ENCODE measurements at places on chromosomes 1 and 21.

DNA sequence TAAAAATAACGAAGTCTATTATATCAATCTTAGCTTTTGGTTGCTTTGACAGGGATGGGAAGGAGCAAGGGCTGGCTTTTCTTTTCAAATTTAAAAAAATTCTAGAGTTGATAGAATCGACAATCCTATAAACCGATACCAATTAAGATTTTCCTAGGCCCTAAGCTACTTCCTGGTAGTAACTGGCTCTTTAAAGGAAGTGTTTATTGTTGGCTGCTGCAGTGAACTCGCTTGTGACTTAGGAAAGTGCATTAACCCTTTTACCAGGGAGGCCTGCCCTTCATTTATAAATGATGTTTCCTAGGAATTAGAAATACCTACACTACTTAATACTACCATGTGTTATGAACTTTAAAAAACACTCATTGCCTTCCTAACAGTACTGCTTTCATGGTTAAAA is 33.2 kb downstream of the ATP5PF start:
- DNase-seq, result no peak

- no peak for DNase-seq
Observed at GRCh38 chr1:208178091-208178529, 66.1 kb downstream of the PLXNA2 start.

DNA sequence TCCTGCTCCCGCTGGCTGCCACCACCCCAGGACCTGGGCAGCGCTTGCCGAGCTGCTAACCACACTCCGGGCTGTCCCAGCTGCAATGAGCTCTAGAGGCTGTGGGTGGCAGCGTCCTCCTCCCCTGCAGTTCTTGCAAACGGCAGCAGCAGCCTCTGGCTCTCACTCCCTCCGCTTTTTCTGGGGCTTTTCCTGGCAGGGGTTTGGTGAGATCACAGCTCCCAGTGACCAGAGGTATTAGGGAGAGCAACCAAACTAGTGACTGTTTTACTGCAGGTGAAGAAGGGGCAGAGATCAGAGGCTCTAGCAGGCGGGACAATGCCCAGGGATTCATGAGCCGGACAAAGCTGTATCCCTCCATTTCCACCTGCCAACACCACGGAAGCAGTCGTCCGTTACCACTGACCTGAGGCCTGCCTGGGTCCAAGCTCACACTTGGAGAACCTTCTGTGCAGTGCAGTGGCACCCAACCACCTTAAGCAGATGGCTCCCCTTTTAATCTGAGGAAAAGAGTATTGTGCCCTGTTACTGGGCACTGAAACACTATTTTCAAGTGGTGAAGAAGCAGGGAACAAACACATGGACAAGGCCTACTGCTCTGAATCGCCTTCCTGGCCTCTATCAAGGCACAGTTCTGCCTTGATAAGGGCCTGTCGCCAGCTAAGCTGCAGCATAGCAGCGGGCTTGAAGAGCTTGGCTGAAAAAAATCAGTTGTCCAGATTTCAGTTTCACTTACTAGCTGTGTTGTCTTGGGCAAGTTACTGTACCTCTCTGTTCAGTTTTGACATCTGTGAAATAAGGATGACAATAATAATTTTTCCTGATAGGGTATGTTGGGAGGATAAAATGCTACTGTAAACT is at the start of gene F5:
TSS of gene F5 (minus strand) at position 87 of the 861 bp plus-strand sequence. CDS start 95 bp downstream, outside the sequence.
- peak; percentile 88 for DNase-seq

DNA sequence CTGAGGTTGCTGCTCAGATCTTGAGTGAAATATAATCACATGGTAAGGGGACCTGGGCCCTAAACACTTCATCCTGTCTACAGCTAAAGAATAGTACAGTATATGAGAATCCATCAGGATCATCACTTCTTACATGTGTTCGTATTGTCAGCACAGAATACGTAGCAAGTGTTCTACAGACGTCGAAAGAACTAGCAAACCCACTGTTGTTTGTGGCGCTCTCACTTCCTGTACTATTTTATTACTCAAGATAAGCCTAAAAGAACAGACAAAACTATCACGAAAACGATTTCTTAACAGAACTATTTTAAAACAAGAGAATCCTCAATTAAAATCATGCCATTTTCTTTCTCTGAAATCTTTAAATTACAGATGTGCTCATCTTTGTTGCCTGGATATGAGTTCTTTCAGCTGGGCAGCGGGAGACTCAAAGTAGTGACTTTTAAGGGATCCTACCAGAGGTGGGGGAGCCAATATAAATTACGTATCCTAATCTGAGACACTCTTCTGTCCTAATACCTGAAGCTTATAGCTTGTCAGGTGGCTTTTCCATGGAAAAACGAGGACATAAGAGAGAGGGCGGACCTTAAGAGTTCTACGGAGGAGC is 724 bp downstream of the ST7L start:
- DNase-seq, result peak; percentile 21

GRCh38 chr1:165397944-165398343 is 41.4 kb upstream of the LMX1A start:
- peak; percentile 21 for DNase-seq

- no peak for DNase-seq
Observed at GRCh38 chr1:50667272-50667671, 244.0 kb upstream of the DMRTA2 start.

DNA sequence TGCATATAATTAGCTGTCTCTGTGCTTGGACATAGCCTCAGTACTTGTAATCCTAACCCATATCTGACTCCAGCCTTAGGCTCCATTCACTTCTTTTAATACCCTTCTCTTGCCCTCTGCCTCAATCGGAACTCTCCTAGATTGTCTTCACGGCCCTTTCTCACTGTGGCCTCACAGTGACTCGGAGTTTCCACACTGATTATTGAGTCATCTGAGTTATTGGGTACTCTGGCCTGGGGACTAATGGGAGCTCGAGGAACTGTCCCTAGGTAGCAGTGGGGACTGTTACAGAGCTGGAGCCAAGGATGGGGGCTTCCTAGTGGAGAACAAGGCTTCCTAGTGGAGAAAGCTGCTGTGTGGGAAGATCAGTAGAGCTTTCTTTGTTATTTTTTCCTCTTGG is 17.0 kb downstream of the TRAF5 start:
- DNase-seq, result no peak

GRCh38 chr1:85115933-85116332 is 67.6 kb upstream of the MCOLN3 start:
- DNase-seq, result no peak

- DNase-seq, result no peak
Observed at GRCh38 chr1:55374801-55375616, 159.8 kb upstream of the USP24 start.

DNA sequence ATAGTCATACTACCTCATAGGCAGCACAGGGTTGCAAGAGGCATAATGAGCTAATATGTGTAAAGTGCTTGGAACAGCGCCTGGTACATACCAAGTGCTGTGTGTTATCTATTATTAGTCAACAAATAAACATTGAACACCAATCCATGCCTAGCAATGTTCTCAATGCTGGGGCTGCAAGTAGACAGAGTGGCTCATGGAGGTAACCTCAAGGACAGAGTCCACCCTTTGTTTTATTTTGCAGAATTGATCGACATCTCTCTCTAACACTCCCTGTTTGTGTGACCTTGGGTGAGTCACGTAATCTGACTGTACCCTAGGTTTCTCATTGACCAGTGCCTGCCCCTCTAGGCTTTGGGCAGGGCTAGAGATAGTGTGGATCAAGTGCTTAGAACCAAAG is 164.0 kb upstream of the KLHDC7A start:
- DNase-seq, result no peak

GRCh38 chr1:204232526-204232925 is 18.7 kb upstream of the GOLT1A start:
- DNase-seq, result no peak

- no peak for DNase-seq
Observed at GRCh38 chr1:57621776-57622175, 197.9 kb upstream of the DAB1 start.

DNA sequence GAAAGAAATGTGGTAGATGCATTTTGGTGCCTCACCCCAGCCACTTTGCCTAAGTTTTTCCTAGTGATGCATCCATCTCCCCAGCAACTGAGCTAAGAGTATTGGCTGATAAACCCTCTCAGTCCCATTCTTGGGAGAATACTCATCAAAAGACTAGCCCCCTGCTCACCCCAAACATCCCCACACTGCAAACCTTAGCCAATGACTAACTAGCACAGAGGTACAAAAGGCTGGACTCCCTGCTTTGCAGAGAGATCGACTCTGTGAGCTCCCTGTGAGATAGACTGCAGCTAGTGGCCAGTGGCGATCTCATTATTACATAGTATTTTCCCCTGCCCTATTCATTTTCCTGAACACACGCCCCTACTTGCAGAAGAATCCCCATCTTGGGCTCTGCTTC is 155.3 kb downstream of the HHIPL2 start:
- no peak for DNase-seq

- no peak for DNase-seq
Observed at GRCh38 chr1:236394879-236395229, 768 bp downstream of the EDARADD start.

- DNase-seq, result peak; percentile 35
Observed at GRCh38 chr1:245956225-245956624, 550.9 kb downstream of the SMYD3 start.

DNA sequence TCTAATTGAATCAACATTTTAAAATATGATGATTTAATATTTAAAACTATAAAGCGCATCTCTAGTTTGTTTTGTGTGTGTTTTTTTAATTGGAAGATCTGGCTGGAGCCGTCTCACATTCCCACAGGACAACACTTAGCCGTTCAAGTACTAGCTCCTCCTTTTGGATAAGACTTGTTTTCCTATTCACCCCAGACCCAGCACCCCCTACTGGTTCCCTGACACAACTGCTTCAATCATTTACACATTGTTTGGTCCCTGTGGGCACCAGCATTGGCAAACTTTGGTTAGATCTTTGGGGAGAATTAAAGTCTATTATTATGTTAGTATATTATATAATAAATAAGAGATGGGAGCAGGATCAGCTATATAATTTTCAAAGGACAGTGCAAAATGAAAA is 34.5 kb downstream of the TYW3 start:
- DNase-seq, result no peak

DNA sequence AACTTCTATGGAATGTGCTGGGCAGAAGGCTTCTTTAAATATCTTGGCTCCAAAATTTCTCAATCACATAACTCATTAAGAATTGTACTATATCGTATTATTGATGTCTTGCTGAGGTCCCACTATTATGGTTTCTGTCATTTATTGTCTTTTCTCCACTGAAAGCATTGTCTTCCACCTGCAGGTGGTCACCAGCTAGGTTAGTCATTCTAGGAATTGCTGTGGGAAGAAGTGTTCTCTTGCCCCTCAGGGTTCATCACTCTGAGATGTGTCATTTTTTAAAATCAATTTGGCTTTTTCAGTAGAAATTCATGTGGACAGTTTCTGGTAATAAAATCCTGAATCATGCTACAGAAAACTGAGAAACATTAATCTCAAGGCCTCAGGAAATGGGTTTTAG is 66.1 kb downstream of the NCAM2 start:
- DNase-seq, result no peak

GRCh38 chr1:44031252-44032169 is at the start of gene SLC6A9:
Gene SLC6A9 (minus strand): TSS chr1:44031462. CDS start chr1:44024277, 7,185 bp downstream.
- peak; percentile 66 for DNase-seq

DNA sequence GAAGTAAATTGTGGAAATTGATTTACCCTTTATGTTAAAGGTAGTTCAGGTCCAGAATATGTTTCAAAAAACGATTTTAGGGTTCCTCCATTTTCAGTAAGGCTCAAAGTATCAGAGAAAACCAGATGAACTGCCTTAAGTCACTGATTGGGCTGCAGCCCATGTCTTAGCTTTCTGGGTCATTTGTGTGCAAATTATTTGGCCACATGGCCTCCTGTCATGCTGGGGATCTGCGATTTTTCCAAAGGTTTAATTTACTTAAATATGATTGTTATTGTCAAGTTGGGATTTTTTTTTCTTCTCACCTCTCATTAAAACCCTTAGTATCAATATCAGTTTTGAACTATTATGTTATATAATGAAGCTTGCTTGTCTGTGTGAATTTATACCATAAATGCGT is 135.9 kb upstream of the DPYD start:
- no peak for DNase-seq

DNA sequence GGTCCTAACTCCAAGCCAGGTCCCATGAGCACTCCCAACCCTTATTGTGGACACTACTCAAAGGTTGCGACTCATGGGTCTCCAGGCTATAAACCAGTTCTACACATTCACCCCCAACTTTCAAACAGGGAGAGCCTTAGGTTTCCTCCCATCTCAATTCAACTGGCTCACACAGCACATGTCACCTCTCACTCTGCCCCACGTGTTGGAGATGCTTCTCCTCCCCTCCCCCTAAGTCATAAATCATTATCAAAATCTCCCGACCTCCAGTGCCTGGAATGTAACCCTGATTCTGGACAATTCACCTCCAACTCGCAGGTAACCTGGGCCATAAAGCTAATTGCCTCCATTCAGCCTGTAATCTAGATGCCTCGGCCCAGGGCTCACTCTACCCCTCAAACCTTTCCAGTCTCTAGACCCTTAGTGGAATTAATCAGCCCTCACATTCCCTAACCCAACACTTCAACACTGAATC is 595 bp downstream of the AK2 start:
- DNase-seq, result peak; percentile 27

GRCh38 chr1:41557751-41558455 is 73.4 kb upstream of the EDN2 start:
- no peak for DNase-seq

GRCh38 chr21:39209334-39209688 is 26.1 kb upstream of the PSMG1 start:
- no peak for DNase-seq

GRCh38 chr1:230208619-230209261 is 141.7 kb downstream of the GALNT2 start:
- DNase-seq, result peak; percentile 66

DNA sequence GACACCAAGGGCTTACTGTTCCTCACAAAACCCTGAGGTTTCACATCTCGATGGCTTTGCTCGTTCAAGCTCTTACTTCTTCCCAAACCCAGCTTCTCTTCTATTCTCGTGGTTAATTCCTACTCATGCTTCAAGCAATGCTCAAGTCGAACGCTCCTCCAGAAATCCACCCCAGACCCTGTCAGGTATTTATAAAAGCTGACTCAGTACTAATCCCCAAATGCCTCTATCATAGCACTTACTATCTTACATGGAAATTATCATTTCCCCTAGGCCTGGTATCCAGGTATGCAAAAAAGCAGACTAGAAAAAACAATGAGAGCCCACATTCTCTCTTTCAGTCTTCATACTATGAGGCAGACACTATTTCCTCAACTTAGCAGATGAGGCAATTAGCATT is 6.3 kb downstream of the EBNA1BP2 start:
- DNase-seq, result no peak

DNA sequence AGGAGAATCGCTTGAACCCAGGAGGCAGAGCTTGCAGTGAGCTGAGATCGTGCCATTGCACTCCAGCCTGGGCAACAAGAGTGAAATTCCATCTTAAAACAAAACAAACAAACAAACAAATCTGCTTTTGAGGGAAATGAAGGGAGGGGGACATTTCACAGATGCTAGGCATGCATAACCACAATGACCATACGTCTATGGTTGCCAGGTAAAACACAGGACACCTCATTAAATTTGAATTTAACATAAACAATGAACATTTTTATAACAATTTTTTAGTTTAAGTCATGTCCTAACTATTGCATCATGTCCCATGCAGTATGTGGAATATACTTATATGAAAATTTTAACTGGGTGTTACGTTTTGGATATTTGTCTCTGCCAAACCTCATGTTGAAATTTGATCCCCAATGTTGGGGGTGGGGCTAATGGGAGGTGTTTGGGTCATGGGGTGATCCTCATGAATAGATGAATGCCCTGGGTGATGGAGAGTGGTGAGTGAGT is 31.0 kb upstream of the ZBTB18 start:
- DNase-seq, result no peak
